Activated CD4-positive, alpha-beta T cell treated with anti-CD3 and anti-CD28 coated beads for 24 hours (primary cell): ENCODE measurements at places on chromosomes 3 and 15.

- no peak for DNase-seq
Observed at GRCh38 chr3:104368760-104369159, 997.9 kb upstream of the ALCAM start.

DNA sequence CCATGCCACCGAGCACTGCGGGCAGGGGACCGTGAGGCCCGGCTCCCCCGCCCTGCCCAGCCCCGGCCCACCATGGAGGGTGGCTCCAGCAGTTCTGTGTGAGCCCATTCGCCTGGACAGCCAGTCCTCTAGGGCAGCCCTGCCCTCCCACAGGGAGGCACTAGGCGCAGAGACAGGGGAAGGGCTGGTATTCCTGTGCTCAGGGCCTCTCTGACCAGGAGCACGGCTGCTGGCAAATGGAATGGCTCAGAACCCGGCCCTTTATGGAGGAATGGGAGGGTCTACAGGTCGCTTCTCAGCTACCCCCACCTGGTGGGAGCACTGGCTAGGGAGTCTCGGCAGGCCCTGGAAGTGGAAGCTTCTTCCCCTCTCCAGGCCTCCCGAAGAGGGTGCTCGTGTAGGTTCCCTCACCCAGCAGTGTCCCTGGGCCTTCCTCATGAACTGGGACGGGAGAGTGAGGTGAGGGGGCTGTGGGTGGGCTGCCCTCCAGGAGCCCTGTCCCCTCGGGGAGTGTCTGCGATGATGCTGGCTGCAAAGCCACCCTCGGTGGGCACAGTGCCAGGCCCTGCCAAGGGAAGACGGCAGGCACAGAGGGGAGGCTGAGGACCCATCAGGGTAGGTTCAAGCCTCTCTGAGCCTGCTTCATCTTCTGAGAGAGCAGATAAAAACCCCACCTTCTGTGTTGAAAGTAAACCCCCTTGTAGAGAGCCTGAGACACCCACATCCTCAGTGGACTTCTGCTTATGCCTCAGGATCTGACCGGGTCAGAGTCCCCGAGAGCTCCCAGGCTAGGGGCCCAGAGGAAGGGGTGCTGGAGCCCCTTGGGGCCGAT, 1.5 kb downstream of the MELTF start:
- no peak for DNase-seq

GRCh38 chr3:71099997-71100719, 483.4 kb downstream of the FOXP1 start:
- no peak for DNase-seq

DNA sequence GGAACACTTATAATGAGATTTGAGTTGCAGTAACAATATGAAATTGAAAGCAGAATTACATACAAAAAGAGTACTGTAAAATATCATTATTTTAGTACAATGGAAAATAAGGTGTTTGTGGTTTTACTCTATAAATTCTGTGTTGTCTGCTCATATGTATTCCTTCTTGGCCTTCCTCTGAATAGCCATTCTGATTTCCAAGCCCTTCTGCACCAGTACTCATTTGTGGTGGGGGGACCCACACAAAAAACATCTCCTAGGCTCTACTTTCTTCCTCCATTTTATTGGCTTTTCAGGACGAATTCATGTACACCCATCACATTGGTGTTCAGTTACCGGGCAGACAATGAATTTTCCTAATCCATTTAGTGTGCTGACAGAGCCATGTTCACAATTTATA, 338.2 kb downstream of the ERC2 start:
- no peak for DNase-seq

DNA sequence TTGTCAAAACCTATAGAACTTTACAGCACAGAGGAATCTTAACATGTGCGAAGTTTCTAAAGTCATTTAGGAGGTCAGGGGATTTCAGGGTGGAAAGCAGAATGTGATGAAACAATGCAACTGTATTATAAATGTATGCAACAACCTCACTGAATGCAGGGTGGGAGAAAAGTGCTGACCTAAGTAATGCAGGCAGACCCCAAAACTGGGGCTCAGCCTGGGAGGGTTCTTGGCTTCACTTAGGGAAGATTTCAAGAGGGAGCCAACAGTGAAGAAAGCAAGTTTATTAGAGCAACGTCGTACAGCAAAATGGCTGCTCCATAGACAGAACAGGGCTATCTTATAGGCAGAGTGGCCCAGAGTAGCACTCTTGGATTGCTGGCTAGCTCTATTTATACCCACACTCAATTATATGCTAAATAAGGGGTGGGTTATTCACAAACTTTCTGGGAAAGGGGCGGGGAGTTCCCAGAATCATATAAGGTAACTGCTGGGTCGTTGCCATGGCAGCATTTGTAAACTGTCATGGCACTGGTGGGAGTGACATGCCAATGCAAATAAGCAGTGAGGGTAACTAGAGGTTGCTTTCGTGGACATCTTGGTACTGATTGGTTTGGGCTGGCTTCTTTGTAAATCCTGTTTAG, 14.2 kb upstream of the CAND2 start:
- no peak for DNase-seq

GRCh38 chr3:140942221-140943104, 827 bp downstream of the SLC25A36 start:
- peak; percentile 2 for DNase-seq

DNA sequence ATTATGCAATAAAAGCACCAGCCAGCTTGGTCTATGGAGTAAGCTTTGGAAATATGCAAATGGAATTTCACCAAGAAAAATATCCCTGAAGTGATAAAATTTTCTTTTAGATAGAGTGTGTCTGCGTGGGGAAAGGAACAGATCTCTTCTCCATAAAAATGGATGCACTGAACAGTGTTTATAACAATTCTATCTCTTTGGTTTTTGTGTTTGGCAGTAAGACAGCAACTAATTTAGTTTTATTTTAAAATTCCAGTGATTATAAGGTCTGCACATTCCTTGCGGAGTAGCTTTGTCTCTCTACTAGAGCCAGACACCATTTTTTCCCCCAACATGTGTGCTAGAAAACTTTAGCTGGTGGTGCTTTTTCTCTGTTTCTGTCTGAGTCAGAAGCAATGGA, 712.4 kb downstream of the GRM7 start:
- no peak for DNase-seq

DNA sequence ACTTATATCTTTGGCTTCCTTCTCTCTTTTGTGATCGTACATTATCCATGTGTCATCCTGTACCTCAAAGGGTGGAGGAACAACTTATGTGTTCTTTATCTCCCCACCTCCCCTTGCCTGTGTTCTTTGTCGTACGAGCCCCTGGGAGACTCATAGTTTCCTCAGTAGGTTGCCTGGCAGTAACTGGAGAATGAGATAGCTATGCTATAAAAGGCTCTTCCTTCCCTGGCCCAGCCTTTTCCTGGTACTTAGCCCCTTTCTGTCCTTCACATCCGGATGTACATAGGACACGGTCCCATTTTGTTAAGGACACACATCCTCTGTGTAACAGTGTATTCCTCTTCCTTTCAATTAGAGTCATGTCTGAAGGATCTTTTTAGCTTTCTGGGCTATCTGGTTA, 32.1 kb downstream of the PLCL2 start:
- DNase-seq = no peak

DNA sequence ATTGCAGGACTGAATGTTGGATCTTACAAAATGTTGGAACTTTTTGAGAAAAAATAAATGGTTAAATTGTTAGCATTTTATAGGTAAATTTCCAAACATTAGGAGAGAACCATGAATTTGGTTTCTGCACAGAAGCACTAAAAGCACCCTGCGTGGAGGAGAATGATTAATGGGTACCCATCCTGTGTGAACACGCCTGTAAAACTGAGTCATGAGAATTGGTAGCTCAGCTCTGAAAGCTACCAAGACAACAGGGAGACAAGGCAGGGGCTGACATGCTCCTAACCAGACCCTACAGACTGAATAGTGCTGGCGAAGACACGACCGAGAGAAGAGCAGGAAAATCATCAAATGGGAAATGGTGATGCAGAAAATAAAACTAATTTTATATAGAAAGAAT, 32.4 kb upstream of the MTMR10 start:
- no peak for DNase-seq

- peak; percentile 15 for DNase-seq
Observed at GRCh38 chr3:50617096-50617791, at the start of gene MAPKAPK3. TSS of gene MAPKAPK3 (plus strand) at chr3:50617151. CDS start at chr3:50617566, 415 bp downstream.

DNA sequence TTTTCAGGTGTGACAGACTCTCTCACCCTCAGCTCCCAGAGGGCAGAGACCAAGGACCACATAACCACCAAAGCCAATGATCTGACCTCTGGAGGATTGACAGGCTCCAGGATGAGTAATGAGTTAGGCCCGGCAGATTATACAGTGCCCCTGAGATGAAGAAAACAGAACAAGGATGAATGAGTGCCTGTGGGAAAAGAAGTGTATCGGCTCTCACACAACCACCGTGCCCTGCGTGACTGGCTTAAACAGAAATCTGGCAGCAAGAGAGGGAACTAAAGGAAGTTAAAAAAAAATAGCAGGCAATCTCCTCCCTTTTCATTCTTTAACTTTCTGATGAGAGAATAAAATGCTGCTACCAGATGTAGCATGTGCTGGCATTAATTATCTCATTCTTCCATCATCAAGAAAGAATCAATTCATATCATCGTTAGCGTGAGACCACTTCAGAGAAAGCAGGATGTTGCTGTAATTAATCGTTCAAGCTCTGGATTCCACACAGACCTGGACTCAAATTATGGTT, 227.5 kb upstream of the COL8A1 start:
- DNase-seq = no peak

DNA sequence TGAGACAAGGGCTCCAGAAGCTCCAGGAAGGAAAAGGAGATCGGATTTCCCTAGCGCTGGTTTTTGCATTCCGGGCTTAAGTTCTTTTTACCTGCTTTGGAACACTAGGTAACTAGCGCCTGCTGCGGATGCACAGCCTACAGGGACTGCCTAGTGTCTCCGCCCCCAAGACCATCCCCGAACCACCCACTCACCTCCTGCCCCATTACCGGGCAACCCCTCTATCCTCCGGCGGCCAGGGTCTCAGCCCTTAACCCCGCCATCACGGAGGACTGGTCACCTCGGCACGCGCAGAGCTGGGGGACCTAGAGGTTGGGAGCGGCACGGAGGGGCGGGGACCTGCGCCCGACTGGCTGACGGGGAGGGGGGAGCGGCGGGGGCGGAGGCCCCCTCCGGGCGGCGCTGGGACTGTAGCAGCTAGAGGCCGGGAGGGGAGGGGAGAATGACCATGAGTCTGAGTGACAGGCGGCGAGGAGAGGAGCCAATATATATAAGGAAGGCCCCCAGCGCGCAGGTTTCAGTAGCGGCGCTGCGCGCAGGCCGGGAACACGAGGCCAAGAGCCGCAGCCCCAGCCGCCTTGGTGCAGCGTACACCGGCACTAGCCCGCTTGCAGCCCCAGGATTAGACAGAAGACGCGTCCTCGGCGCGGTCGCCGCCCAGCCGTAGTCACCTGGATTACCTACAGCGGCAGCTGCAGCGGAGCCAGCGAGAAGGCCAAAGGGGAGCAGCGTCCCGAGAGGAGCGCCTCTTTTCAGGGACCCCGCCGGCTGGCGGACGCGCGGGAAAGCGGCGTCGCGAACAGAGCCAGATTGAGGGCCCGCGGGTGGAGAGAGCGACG, at the start of gene DLL4:
DLL4 (plus strand) TSS at position 520 of the 839 bp plus-strand sequence. CDS start 329 bp downstream, outside the sequence.
- DNase-seq = no peak

DNA sequence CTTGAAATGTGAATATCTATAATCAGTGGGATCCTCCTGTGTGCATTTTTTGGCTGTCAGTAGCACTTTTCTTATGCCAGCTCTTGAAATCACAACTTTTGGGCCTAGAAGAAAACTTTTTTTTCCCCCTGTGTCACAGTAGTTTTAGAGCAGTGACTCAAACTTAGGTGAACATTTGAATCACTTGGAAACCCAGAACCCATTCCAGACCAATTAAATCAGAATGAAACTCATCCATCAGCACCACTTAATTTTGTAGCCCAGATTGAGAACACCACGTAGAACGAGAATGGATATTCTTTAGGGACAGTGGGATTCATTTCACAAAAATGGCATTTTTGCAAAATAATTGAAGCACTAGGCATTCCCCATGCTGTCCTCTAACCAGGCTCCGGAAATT, 224.8 kb upstream of the NANOGP8 start:
- DNase-seq = no peak

DNA sequence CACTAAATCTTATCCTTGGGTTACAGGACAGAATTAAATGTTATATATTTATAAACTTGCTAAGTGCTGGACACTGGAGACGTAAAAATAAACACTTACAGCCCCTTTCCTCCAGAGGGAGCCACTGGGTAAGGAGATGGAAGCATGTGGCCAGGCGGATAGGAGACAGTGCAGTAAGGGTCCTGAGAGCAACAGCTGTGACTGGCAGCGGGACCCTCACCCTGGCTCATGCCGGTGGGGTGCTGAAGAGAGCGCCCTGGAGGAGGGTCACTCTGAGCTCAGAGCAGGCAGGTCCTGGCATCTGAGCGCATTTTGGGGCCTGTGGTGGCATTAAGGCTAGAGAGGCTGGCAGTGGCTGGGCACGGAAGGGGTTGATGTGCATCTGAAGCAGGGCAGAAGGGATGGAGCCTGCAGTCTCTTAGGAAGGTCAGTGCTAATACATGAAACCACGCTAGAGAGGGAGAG, 16.0 kb downstream of the SEC61A1 start:
- peak; percentile 23 for DNase-seq

- no peak for DNase-seq
Observed at GRCh38 chr3:39165518-39165917, 12.1 kb upstream of the CSRNP1 start.

GRCh38 chr3:194092881-194093301, 43.1 kb upstream of the HES1 start:
- DNase-seq = no peak

- DNase-seq = no peak
Observed at GRCh38 chr3:47158208-47158607, 5.7 kb downstream of the SETD2 start.

DNA sequence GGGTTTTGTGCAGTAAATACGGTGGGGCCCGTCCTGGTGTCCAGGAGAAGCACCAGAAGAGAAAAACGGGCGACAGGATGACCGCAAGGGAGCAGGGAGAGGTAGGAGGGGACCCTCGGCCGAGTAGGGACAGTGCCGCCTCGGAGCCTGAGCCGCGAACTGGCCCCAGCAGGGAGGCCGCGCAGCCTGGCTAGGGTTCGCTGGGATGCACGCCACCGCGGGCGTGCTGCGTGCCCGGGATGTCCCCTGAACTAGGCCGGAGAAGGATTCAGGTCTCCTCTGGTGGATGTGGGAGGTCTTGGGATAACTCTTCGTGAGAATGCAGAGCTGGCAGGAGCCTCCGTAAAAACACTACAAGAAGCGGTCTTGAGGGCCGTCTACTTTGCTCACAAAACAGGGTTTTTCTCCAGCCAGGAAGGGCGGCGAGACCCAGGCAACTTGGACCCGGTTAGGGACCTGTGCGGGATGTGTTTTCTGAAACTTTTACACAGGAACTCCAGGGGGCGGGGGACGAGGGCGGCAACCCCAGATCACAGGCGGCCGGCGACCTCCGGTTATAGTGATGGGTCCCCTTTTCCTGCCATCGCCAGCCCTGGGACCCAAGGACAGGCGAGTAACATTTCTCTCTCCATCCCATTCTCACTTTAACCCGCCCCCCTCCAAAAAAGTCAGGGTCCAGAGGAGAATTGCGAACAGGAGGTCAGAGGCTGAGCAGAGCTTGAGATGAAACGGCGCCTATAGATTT, 35.5 kb downstream of the NR2F2 start:
- DNase-seq = no peak

- no peak for DNase-seq
Observed at GRCh38 chr3:13465236-13465873, 14.8 kb upstream of the HDAC11 start.
